ENCODE measurements at places on chromosomes 2 and 18.

DNA sequence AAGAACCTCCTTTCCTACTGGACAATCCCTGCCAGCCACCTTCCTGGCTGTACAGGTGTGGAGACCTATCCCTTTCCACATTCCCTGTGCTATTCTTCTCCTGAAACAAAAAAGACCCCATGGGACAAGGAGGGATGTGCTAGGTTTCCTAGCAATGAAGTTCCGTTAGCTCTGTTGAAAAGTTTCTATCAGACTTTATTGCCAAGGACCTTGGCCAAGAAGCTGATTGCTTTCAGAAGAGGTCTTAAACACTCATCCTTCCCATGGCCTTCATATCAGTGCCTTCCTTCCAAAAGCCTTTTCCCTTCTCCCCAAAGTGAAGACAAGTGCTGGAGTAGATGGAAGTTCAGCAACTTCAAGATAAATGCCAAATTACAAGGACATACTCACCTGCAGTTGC is 194.8 kb downstream of the AGPS start:
- no peak for DNase-seq

GRCh38 chr18:53305461-53305860 is 919.0 kb downstream of the MBD2 start:
- no peak for DNase-seq

DNA sequence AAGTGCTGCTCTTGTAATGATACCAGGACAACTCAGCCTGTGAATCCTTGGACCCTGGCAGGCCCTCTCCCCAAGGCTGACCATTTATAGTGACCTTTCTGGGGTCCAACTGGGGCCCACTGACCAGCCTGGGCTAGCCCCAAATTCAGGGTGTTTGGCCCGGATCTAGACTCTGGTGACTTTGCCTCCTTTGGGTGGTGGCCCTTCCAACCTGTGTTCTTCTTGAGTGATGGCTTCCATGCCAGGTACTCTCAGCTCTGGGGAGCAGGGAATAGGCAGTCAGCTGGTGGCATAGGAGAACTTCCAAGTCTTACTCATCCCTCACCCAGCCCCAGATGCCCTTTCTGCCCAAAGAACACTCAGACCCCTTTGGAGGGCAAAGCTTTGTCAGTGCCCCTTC is 10.3 kb downstream of the MYO7B start:
- no peak for DNase-seq

DNA sequence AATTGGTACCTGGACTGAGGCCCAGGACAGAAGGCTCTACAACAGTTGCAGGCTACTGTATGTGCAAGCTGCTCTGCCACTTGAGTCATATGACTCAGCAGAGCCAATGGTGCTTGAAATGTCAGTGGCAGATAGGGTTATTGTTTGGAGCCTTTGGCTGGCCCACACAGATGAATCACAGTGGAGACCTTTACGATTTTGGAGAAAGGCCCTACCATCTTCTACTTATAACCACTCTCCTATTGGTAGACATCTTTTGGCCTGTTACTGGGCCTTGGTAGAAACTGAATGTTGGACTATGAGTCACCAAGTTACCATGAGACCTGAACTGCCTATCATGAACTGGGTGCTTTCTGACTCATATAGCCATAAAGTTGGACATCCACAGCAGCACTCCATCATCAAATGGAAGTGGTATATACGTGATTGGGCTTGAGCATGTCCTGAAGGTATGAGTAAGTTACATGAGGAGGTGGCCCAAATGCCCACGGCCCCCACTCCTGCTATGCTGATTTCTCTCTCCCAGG is 88.9 kb upstream of the NRXN1 start:
- DNase-seq = no peak

DNA sequence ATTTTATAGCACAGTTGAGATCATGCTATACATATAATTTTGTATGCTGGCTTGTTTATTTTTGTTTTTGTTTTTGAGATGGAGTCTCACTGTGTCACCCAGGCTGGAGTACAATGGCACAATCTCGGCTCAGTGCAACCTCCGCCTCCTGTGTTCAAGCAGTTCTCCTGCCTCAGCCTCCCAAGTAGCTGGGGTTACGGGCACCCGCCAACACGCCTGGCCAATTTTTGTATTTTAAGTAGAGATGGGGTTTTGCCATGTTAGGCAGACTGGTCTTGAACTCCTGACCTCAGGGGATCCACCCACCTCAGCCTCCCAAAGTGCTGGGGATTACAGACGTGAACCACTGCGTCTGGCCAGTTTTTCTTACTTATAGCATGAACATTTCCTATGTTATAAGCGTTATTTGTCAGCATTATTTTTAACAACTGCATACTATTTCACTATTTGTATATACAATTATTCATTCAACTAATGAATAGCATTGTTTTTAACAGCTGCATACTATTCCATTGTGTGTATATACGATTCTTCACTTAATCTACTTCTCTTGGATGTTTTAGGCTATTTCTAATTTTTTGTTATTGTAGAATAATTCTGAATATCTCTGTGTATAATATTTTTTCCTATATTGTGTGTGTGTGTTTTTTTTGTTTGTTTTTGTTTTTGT is 3.5 kb downstream of the EHD3 start:
- no peak for DNase-seq

DNA sequence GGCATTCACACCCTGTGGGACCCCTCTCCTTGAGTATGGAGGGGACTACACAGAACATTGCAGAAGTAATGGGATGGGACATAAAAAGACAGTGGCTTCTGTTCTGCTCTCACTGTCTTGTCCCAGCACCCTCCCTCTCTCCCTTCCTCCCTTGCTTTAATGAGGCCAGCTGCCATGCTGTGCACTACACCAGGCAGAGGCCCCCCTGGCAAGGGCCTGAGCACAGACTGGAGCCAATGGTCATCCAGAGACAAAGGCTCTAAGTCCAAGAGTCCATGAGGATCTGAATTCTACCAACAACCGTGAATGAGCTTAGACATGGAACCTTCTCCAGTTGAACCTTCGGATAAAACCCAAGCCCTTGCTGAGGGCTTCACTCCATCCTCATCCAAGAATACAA is 263.0 kb downstream of the NDUFA10 start:
- DNase-seq = no peak

DNA sequence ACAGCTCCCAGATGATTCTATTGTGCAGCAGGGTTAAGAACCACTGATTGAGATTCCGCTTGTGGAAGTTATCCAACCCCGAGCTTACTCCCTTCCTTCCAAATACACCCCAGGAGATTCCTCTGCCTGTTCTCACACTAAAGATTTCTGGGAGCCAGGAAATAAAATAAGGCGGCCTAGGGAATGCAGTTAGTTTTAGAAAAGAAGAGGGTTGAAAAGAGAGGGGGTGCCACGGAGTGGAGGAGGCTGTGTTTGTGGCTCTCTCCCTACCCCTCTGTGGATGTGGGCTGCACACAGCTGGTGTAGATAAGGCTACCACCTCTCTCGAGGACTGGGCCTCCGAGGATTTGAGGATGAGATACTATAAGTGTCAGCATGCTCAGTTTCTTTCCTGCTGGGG is 25.1 kb upstream of the SP3 start:
- DNase-seq = no peak

- no peak for DNase-seq
These were observed 161.3 kb downstream of the HAUS1 start for GRCh38 chr18:46265196-46266156.

- DNase-seq = no peak
These were observed 110.1 kb downstream of the GALNT1 start for GRCh38 chr18:35691625-35692024.
